Mesothelial cell of epicardium (in vitro differentiated cells): ENCODE measurements at places on chromosomes 12 and 14.
A peak's percentile ranks its signal among the peaks of the same experiment; 100 is the strongest.

- no peak for DNase-seq
Observed at GRCh38 chr14:33570694-33571310, 380.1 kb downstream of the EGLN3 start.

GRCh38 chr14:69288011-69288771, 28.2 kb downstream of the GALNT16 start:
- DNase-seq = no peak

GRCh38 chr14:41280745-41281144, 325.9 kb upstream of the LRFN5 start:
- DNase-seq = no peak

- DNase-seq = no peak
Observed at GRCh38 chr14:63493246-63493645, 49.9 kb downstream of the PPP2R5E start.

GRCh38 chr14:21059842-21060613, 2.4 kb downstream of the RNASE8 start:
- DNase-seq = no peak

GRCh38 chr14:72120315-72120714, 188.1 kb downstream of the RGS6 start:
- no peak for DNase-seq

GRCh38 chr12:78725951-78726580, 138.5 kb upstream of the SYT1 start:
- no peak for DNase-seq

GRCh38 chr12:10189653-10190052, 10.8 kb downstream of the TMEM52B start:
- no peak for DNase-seq

GRCh38 chr14:97931273-97931672, 1134.1 kb downstream of the VRK1 start:
- DNase-seq = no peak

DNA sequence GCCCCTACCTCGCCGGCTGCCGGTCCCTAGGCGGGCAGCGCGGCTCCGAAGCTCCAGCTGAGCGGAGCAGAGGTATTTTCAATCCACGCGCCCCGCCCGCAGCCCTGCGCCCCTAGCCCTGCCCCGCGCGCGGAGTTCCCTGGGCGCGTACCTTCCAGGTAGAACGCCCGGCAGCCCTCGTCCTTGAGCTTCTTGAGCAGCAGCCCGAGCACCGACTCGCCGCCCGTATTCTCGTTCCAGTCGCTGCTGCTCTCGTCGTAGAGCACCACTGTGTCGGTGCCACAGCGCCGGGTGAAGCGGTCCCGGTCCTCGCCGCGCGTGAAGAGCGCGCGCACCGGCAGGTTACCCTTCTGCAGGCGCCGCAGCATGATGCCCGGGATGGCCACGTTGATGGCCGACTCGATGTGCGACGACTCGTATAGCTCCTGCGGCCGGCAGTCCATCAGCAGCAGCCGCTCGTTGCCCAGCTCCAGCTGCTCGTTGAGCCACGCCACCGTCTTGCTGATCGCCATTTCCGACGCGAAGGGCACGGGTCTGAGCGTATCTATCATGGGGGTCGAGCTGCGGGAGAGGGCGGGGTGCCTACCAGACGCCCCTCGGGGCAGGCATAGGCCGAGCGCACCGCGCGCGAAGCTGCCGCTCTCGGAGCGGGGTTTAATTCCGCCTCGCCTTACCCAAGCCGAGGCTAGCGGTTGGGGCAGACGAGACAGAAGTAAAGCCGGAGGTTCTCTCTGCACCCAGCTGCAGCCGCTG, 636 bp downstream of the DUSP6 start:
- no peak for DNase-seq

GRCh38 chr14:61355892-61356325, 34.5 kb downstream of the PRKCH start:
- DNase-seq = no peak

- no peak for DNase-seq
Observed at GRCh38 chr12:131116468-131117117, 162.9 kb downstream of the ADGRD1 start.

GRCh38 chr14:60658909-60659585, 9.8 kb upstream of the SIX1 start:
- no peak for DNase-seq

GRCh38 chr12:40551466-40551865, 140.8 kb upstream of the CNTN1 start:
- DNase-seq = no peak

- no peak for DNase-seq
Observed at GRCh38 chr12:115799610-115800009, 477.9 kb downstream of the MED13L start.

DNA sequence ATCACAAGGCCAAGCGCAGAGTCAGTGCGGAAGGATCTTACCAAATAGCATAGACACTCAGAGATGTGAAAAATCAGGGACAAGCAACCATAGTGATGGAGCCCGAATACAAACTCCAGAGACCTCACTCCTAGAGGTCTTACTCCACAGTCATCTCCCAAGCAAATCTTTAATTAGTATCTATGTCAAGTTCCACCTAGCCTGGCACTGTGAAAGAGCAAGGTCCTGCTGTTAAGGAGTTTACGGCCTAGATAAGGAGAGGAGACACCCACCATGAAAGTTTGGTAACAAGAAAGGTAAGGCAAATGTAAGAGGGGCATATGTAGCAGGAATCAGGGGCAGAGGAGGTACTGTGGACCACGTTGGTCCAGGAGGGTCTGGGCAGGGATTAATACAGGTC, 7.4 kb upstream of the PLEKHG6 start:
- DNase-seq = no peak

- no peak for DNase-seq
Observed at GRCh38 chr14:71403656-71404055, 496.4 kb downstream of the PCNX1 start.

- DNase-seq = no peak
Observed at GRCh38 chr12:111121840-111122239, 201.5 kb upstream of the MYL2 start.

DNA sequence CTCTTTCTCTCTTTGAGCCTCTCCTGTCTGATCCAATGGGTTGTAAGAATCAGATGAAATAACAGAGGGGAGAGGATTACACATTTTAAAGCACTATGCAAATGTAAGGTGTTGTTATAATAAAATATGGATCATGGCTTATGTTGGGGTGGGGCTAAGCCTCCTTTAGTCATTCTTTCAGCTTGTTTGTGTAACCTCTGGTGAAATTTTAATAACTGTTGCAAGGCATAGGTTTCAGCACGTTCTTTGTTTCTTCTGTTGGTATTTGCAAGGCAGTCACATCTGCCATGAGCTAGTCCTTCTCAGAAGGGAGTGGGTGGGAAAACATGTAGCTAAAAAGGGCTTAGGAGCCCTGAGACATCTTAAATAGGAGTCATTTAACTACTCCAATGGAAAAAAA, 74.8 kb upstream of the FRMD6 start:
- DNase-seq = no peak

- DNase-seq = no peak
Observed at GRCh38 chr12:10966314-10966713, 20.4 kb downstream of the TAS2R50 start.

DNA sequence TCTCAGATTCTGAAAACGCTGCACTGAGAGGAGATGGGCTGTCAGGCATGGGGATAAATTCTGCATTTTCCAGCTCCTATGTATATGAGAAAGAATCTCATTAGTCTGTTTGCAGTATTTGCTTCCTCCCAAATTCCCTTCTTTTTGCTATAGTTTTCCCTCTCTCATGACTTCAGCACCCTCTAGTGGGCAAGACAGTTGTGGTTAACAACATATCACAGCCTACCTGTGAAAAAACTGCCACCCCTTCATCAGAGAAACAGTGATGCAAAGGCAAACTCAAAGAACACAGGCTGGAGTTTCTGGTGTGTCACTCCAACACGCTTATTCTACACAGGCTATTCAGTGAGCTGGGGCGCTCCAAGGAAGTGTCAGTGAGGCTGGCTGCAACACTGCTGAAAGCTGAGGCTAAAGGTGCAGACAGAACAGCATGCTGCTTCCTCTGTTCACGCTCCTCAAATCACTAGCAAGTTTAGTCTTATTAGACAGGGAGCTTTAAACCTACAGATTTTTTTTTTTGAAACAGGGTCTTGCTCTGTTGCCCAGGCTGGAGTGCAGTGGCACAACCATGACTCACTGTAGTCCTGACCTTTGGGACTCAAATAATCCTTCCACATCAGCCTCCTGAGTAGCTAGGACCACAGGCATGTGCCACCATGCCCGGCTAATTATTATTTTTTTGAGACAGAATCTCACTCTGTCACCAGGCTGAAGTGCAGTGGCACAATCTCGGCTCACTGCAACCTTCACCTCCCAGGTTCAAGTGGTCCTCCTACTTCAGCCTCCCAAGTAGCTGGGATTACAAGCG, 19.3 kb downstream of the ZC2HC1C start:
- peak; percentile 50 for DNase-seq

DNA sequence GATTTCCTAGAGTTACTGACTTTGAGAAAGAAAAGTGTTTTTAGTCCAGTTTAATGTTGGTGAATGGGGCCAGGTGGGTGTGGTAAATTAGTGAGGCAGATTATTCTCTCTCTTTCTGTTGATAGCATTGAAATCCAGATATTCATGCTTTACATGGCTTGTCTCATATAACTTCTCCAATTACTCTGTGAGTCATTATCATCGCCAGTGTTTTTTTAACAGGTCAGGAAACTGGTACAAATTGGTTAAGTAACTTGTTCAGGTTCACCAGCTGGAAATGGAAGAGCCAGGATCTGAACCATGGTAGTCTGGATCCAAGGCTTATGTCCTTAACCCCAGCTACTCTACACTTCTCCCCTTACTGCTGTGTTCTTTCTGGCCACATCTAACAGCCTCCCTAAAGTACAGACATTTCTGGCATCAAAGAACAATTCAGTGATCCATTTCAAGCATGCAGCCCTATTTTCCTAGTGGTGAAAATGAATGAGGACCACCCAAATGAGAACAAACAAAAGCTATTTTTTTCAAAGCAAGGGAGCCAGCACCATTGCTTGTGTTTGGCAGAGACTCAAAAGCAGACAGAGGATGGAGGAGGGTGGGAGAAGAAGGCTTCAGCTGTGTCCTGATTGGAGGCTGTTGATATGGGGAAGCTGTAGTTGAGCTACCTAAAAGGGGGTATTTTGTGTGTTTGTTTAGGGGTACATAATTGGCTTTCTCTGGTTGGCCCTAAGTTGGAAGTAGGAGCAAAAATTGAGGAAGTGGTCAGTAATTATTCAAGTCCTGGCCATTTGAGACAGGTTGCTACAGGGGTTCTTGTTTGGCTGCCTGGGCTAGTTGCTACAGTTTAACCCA, 1.7 kb downstream of the IRAK3 start:
- no peak for DNase-seq

DNA sequence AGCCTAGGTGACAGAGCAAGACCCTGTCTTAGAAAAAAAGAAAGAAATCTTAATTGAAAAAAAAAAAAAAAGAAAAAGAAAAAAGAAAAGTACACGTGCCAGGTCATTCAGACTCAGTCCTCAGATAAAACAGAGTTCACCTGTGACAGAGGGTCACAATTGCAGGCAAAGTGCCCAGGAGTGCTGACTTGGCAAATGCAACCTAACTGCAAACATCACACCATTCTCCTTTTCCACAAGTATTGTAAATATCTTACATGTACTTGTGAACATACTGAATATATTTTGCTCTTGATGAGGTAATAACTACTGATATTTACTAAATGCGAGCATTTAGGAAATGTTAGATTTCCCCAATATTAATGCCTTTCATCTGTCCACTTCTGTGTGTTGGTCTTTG, 9.0 kb upstream of the COL2A1 start:
- DNase-seq = no peak
